ENCODE measurements at places on chromosomes 3 and 15.
A peak's percentile ranks its signal among the peaks of the same experiment; 100 is the strongest.

- DNase-seq: no peak
Measured at GRCh38 chr3:98573181-98573728, 20.2 kb downstream of the CPOX start.

GRCh38 chr15:61621146-61621545 is 392.0 kb upstream of the RORA start:
- no peak for DNase-seq

- no peak for DNase-seq
Measured at GRCh38 chr15:43927203-43927602, 100.4 kb downstream of the WDR76 start.

DNA sequence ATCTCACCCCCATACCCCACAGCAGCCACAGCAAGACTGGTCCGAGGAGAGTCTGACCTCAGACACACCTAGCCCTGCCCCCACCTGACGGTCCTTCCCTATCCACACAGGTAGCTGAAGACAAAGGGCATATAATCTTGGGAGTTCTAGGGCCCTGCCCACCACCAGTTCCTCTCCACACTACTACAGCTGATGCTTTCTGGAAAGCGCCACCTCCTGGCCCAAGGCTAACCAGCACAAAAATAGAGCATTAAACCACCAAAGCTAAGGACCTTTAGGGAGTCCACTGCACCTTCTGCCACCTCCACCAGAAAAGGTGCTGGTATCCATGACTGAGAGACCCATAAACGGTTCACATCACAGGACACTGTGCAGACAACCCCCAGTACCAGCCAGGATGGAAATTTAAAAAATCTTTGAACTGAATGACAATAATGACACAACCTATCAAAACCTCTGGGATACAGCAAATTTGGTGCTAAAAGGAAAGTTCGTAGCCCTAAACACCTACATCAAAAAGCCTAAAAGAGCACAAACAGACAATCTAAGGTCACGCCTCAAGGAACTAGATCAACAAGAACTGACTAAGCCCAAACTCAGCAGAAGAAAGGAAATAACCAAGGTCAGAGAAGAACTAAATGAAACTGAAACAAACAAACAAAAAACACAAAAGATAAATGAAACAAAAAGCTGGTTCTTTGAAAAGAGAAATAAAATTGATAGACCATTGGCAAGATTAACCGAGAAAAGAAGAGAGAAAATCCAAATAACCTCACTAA is 122.1 kb upstream of the TPRG1 start:
- DNase-seq: no peak

DNA sequence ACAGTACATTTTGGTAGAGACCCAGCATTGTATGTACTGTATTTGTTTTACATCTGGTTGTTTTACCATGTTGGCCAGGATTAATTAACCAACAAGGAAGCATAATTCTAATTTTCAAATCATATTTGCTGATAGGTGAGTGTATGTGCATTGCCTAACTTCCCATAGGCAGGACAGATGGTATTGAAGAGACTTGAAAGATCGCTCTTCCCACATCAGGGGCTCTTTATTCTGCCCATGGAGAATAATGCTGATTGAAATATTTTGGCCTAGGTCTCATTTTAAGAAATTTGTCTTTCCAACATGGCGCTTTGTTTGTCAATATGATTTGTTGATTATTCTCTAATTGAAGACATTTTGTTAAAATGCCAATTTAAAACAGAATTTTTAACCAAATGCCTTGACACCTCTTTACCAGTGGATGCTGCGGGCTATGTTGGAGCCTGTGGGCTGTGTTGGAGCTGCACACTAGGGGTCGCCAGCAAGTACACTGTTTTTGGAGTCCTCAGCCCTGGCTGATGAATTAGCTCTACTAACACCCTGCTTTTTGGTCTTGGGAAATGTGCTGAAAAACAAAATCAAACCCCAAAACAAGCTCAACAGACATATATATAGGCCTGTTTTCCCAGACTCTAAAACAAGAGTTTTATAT is 5.3 kb downstream of the P2RY12 start:
- no peak for DNase-seq

DNA sequence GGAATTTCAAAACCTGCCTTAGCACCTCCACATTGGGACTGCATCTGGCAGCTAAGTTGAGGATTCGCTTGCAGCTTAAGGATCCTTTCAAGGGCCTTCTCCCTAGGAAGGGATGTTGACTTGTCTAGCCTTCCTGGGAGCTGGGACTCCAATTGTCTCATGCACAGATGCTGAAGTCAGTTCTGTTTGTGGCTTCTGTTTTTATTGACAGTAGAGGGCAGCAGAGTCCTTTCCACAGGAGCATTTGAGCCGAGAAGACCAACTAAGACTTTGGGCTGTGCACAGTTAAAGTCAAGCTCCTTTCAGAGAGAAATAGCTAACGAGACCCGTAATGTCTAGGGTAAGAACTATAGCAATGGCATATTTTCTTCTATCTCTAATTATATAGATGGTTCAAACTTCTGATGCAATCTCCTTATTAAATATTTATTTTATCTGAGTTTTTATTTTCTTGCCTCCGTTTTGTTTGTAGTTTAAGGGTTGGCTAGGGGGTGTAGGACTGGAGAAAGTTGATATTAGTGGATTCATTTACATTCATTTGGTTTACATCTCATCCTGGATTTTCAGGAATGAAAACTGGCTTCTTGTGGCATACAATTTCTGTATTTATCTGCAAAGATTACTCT is 59.7 kb upstream of the KBTBD8 start:
- peak; percentile 9 for DNase-seq

GRCh38 chr15:65870889-65871533 is 1.7 kb downstream of the RAB11A start:
- peak; percentile 22 for DNase-seq

- DNase-seq: peak; percentile 48
Measured at GRCh38 chr15:61835496-61836106, 224.6 kb downstream of the VPS13C start.

DNA sequence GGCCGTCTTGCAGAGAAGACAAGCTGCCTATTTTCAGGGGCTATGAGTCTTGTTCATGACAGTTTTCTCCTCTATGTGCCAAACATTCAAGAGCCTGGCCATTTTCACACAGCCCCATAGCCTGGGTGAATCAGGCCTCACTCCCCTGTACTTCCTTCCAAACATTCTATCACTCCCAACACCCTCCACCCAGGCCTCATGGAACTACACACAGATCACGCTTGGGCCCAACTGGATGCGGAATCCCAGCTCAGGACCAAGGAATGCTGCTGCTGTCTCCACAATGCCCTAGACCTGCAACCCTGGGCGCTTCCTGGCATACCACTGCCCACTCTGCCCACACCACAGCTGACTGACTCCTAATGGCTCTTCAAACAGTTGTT is 39.4 kb upstream of the PCSK6 start:
- DNase-seq: no peak

DNA sequence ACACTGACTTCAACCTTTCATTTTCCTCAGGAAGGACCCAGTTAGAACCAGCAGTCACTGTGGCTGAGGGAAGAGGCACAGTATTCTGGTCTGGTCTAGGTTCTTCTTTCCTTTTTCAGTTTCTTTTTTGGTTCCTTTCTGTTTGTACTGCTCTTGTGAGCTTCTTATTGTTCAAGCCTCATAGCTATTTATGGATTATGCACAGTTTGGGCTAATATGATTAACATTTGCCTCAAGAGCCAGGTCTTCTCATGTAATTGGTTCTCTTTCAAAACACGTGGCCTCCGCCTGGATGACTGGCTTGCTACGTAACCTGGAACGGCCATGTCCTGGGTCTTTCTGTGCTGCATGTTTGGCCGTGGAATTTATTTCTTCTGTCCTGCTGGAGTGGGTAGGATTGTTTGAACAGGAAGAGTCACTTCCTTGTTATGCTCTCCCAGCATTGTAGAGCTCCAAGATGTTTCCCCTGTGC is 43.3 kb downstream of the RBMS3 start:
- peak; percentile 14 for DNase-seq

- DNase-seq: no peak
Measured at GRCh38 chr3:112445839-112446238, 53.4 kb downstream of the BTLA start.

GRCh38 chr3:55487381-55488241 is 505 bp upstream of the WNT5A start:
- DNase-seq: no peak

DNA sequence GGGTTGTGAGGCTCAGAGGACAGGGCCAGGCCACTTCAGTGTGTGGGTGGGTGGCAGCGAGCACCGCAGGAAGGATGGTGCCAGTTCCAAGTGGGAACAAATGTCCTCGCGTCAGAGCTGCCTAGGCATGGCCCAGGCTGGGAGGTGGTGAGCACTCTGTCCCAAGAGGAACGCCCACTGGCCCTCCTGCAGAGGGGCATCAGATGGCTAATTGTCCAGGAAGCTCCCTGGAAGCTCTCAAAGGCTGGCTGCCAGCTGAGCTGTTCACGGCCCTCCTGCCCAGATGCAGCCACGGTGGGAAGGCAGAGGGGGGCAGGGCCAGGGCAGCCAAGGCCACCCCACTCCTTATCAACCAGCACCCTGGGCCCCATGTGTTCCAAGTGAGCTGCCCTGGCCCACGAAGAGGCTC is 55.2 kb downstream of the IQSEC1 start:
- no peak for DNase-seq
